Activated naive CD8-positive, alpha-beta T cell treated with anti-CD3 and anti-CD28 coated beads, Interleukin-2, amount 10 ng/mL, durations not matched to agents 7 days and 5 days (primary cell): ENCODE measurements at places on chromosomes 5 and 9. TPM values are rescaled to one million over a fixed set of nuclear protein-coding genes. Genes with fewer than 3 reads are reported as not detected.

DNA sequence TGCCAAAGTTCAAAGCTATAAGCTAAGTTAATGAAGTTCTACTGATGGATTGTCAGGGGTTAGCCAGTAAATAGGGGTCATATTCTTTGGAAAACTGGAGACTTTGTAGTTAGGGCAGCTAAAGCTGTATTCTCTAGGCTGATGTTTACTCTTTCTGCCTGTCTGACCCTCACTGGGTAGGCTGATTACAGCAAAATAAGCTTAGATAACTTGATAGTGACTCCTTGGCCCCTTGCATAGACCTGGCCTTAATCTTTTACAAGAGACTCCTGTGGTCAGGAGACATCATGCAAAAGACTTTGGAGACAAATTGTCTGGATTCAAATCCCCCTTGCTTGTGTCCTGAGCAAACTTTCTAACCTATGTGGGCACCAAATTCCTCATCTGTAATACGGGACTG lies 314.4 kb upstream of the MSX2 start:
- no peak overlapping the region for H3K27ac ChIP-seq
- H3K27me3 ChIP-seq, result peaks cover 2% of the 10 kb centered on the region
- no peak for DNase-seq
- no peaks in the 10 kb centered on the region for H3K4me1 ChIP-seq

Gene EQTN
- total RNA-seq, result not detected

DNA sequence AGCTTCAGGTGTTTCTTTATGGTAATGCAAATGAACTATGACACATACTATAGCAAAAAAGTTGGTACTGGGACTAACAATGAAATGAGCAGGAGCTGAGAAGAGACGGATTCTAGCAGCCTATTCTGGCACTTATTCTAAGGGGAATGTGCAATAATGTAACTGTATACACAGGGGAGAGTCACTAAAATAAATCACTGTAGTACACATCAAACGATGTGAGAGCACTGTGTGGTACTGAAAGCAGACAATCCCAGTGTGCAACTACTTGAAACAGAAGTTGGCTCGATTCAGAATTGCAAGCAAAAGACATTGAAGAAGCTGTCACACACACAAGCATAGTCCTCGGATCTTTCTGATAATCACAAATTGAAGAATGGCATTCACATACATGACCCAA lies 1713.0 kb upstream of the CDH9 start:
- H3K4me1 ChIP-seq, result no peaks in the 10 kb centered on the region
- H3K27ac ChIP-seq, result no peak overlapping the region
- H3K36me3 ChIP-seq, result no peaks in the 10 kb centered on the region
- DNase-seq, result no peak

DNA sequence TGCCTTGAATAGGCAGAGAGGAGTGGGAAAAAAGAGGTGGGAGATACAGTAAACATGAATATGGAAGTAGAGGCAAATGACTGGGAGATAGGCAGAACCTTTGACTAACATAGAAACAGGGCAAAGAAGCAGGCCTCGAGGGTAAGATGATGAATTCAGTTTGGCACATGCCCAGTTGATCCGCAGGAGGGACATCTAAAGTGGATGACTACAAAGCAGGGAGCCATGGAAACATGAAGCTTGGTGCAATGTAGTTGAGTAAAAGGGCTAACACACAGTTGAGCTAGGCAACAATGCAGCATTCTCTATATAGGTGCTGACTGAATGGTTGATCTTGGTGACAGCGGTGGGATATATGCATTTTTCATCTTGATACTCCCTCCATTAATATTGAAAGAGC lies 253.8 kb downstream of the DMRT2 start:
- DNase-seq, result no peak
- no peaks in the 10 kb centered on the region for H3K36me3 ChIP-seq
- no peak overlapping the region for H3K4me3 ChIP-seq

Gene OTULINL
- total RNA-seq, result 67.7 TPM

DNA sequence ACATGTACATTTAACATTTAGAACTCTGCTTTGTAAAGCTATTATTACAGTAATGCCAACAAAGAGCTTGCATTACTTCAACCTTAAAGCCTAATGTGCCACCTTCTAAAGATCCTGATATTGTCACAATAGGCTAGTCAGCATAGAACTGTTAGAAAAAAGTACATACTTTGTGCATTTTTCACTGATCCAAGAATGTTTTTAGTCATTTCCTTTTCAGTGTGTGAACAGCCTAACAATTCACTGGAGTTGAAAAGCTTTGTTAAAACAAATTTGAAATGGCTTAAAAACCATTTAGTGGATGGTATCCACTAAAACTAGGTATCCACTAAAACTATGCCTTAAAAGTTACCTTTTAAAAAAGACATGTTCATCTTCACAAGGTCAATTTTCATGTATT lies 4.5 kb downstream of the RPS6 start:
- H3K4me3 ChIP-seq, result no peak overlapping the region
- DNase-seq, result no peak
- H3K27ac ChIP-seq, result no peak overlapping the region
- H3K27me3 ChIP-seq, result no peaks in the 10 kb centered on the region
- peaks cover 35% of the 10 kb centered on the region for H3K4me1 ChIP-seq
- peaks cover 54% of the 10 kb centered on the region for H3K36me3 ChIP-seq

DNA sequence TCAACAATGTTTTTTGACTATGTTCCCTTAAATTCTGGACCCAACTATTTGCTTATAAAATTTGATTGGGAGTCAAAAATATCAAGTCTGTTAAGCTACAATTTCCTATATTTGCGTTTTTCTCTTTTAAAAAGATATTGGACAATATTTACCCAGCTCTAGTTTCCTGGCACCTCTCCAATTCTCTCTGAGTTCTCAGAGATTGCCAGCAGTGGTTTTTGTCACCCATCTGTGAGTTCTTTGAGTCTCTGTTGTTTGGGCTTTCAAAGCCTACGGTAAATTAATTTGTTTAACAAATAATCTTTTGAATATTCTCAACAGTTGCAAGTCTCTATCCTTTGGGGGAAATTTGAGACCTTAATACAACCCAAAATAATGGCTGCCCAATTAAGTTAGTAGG lies 174.2 kb upstream of the PUM3 start:
- H3K27ac ChIP-seq, result no peak overlapping the region
- H3K27me3 ChIP-seq, result peaks cover 9% of the 10 kb centered on the region
- H3K4me1 ChIP-seq, result no peaks in the 10 kb centered on the region
- H3K4me3 ChIP-seq, result no peak overlapping the region
- H3K36me3 ChIP-seq, result no peaks in the 10 kb centered on the region

Gene KLHL9
- total RNA-seq, result 29.4 TPM

Gene CAMK2A
- total RNA-seq, result not detected

DNA sequence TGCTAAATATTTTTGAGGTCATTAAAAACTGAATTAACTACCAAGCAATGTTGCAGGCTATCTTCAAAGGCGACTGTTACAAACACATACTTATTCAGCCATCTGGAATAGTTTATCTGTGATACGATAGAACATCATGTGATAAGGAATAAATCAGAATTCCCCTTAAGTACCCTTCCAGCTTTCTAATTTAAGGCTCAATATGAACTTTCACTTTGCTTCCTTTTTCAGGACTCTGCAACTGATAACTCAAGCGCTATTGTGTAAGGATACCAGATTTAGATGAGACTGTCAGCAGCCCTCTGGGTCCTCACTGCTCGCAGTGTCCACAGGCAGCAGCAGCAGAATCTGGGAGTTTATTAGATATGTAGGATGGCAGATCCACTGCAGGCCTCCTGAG lies 416.3 kb downstream of the SPATA31D1 start:
- no peaks in the 10 kb centered on the region for H3K27me3 ChIP-seq
- H3K4me1 ChIP-seq, result no peaks in the 10 kb centered on the region
- H3K4me3 ChIP-seq, result no peak overlapping the region
- no peak for DNase-seq
- no peak overlapping the region for H3K27ac ChIP-seq
- no peaks in the 10 kb centered on the region for H3K36me3 ChIP-seq

Gene SPACA9
- total RNA-seq, result 6.3 TPM

DNA sequence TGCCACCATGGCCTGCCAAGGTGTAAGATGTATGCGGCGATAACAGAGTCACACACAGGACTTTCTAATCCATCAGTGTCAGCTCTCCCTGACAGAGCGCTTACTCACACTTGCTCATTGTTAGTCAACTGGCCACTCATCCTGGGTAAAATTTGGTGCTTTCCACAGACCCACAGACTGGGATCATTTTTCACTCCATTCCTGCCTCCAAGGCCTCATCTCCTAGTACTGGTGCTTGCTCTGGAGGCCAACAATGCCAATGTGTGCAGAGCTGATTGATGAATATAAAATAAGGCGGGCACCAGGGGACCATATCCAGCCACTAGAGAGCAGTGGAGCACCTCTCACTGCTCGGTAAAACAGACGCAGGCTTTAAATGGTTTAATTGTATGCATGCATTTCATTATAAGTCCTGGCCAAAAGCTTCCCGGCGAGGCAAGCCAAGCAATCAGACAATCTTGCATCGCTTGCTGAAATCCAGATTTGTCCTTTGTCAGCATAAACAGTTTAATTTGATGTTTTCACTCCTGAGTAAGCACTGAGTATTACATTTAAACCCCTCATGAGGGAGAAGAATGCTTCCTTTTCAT lies 22.3 kb downstream of the PSMB7 start:
- H3K4me3 ChIP-seq, result no peak overlapping the region
- H3K4me1 ChIP-seq, result peaks cover 19% of the 10 kb centered on the region
- no peaks in the 10 kb centered on the region for H3K27me3 ChIP-seq
- no peaks in the 10 kb centered on the region for H3K36me3 ChIP-seq

DNA sequence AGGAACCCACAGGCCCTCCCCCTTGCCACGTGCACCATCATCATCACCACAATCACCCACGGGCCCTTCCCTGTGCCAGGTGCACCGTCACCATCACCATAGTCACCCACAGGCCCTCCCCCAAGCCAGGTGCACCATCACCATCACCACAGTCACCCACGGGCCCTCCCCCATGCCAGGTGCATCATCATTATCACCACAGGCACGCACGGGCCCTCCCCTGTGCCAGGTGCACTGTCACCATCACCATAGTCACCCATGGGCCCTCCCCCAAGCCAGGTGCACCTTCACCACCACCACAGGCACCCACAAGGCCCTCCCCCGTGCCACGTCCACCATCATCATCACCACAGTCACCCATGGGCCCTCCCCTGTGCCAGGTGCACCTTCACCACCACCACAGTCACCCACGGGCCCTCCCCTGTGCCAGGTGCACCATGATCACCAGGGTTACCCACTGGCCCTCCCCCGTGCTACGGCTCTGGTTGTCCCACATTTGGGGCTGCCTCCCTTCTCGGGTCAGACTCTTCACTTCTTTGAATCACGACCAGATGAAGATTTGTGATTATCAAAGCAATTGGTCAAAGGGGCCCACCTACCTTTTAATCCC lies 69.1 kb upstream of the OLFM1 start:
- no peak overlapping the region for H3K27ac ChIP-seq
- H3K4me1 ChIP-seq, result peaks cover 2% of the 10 kb centered on the region
- no peaks in the 10 kb centered on the region for H3K36me3 ChIP-seq
- no peaks in the 10 kb centered on the region for H3K27me3 ChIP-seq
- H3K4me3 ChIP-seq, result no peak overlapping the region

Gene PCDHA1
- not detected for total RNA-seq

Gene ADGRV1
- total RNA-seq, result not detected
